ENCODE measurements at places on chromosomes 5 and 9.

DNA sequence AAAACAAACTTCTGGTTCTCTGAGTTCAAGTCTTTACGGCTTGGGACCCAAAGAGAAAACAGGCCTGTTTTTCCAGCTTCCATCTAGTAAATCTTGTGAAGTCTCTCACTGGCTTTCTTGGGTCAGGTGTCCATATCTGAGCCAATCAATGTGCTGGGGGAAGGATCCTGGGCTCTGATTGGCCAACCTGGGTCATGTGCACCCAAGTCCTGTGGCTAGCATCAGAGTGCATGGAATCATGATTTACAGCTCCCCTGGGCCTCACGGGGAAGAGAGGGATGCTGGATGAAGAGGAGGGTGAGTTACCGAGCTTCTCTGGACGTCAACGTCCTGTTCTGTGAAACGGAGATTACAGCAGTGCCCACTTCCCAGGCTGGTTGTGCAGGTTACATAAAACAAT lies 19.4 kb downstream of the CXCL14 start:
- DNase-seq = no peak

- DNase-seq = no peak
Measured at GRCh38 chr9:15373881-15374280, 48.8 kb upstream of the SNAPC3 start.

DNA sequence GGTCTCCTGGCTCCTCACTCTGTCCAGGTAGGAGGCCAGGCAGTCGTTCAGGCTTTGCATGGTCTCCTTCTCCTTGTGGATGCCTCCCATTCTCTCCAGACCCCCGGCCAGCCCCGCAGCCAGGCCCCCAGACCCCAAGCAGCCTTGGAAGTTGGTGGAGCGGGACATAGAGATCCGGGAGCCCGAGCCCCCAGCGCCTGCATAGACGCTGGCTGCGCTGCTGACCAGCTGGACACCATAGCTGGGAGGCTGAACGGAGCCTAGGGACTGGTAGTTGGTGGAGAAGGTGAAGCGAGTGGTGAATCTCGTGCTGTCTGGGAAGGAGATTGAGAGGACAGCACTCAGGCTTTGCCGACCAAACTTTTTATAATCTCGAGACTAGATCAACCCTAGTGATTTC lies 35.9 kb downstream of the FOXI1 start:
- DNase-seq = no peak

GRCh38 chr5:73558950-73559349 lies 6.5 kb downstream of the ANKRA2 start:
- no peak for DNase-seq

DNA sequence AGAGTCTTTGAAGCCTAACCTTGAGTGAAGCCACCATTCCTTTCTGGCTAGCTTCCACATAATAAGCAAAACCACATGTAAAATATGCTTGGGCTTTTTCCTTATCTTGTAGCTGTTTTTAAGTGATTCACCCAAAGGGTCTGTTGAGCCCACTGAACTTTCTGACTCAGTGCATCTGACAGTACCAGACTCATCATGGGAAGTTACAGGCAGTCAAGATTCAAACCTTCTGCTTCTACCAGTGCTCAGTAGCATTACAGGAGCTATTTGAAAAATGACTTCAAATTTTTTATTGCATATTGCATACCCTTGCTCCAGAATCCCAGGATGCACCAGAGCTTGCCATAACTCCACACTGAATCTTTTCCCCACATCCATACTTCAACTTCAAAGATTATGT lies 87.5 kb upstream of the PTPRD start:
- no peak for DNase-seq

DNA sequence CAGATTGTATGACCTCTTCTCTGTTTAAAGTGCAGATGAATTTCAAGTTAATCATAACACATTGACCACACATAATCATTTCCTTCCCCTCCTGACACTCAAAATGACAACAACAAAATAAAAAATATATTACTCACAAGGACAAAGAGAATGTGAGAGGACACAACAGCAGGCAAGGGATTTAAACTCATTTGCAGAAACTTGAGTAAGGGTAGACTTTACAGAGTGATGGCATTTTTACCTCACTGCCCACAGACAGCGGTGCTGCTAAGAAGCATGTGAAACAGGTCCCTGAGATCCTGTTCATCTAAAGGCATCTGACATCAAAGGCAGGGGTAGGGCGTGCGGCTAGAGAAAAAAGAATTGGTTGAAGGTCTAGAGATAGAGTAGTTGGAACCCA lies 99.0 kb downstream of the TRIM36 start:
- DNase-seq = no peak

- no peak for DNase-seq
Measured at GRCh38 chr5:74200560-74200959, 440.0 kb downstream of the ENC1 start.

DNA sequence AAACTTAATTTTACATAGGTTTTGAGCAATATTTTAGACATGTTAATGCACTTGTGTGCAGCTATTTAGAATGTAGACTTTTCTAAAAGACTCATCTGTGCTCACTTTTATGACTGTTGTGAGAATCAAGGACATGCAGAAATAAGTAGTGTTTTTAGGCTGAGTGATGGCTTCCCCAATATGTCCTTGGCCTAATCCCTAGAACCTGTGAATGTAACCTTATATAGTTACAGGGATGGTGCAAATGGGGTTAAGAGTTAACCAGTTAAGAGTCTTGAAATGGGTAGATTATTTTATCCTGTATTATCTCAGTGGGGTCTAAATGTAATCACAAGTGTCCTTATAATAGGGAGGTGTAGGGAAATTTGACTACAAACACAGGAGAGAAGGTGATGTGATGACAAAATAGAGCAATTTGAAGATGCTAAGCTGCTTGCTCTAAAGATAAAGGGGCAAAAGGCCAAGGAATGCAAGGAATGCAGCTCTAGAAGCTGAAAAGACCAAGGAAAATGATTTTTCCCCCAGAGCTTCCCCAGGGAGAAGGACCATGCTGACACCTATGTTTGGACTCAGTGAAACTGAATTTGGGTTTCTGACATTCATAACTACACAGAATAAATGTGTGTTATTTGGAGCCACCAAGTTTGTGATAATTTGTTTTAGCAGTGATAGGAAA lies 298.0 kb upstream of the PAPPA start:
- DNase-seq = no peak

GRCh38 chr9:81108391-81108790 lies 581.0 kb downstream of the TLE1 start:
- DNase-seq = no peak

Measured in anterior cingulate cortex (tissue), 58 donors.